Osteocyte (in vitro differentiated cells): ENCODE measurements at places on chromosomes 2 and 18. TPM values are rescaled to one million over a fixed set of nuclear protein-coding genes. Genes with fewer than 3 reads are reported as not detected.
A peak's percentile ranks its signal among the peaks of the same experiment; 100 is the strongest.

- no peak for DNase-seq
Measured at GRCh38 chr18:12233378-12233777, 20.8 kb upstream of the CIDEA start.

DNA sequence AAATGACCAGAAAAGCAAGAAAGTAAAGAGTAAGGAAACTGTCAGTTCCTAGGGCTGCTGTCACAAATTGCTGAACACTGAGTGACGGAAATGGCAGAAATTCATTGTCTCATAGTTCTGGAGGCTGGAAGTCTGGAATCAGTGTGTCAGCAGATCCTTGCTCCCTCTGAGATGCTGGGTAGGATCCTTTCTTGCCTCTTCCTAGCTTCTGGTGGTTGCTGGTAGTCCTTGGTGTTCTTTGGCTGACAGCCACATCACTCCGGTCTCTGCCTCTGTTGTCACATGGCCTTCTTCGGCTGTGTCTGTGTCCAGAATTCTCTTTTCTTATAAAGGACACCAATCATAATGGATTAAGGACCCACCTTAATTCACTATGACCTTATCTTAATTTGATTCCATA, 21.9 kb downstream of the PLEKHB2 start:
- no peak for DNase-seq

DNA sequence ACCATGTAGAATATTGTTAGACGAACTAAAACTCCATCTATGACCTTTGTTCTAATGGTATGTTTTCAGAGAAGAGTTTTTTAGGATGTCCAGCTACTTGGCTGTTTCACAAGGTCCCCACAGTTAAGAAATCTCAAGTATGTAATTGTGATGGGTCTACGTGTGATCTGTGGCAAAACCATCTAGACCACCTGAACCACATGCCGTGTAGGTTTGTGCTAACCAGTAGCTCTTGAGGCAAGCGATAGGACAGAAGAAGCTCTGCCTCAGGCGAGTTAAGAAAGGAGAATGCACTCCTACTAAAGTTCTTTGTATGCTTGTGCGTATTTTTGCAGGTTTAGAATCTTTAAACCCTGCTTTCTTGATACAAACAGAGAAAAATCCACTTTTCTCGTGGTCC, 13.2 kb downstream of the ZCCHC2 start:
- no peak for DNase-seq

DNA sequence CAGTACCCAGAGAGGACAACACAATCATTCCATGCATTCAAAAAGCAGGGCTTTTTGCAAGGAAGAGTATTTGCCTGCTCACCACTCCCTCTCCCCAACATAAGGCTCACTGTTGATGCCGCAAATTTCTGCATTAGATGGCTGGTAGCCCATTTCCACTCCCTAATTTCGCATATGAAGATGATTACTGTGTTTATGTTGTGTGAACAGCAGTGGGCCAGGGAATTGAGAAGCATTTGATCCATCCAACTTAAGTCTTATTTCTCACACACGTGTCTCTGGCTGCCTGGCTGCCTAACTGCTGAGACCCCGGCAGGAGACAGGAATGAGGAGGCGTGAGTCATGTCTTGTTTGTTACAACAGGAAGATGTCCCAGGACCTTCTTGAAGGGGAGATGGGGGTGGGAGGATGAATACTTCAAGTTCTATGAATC, 294.1 kb downstream of the ALK start:
- DNase-seq: no peak

The SMARCAL1 gene
- 23.6 and 25.2 TPM in 2 replicates for total RNA-seq

The CRYGD gene
- not detected in 2 replicates for total RNA-seq

DNA sequence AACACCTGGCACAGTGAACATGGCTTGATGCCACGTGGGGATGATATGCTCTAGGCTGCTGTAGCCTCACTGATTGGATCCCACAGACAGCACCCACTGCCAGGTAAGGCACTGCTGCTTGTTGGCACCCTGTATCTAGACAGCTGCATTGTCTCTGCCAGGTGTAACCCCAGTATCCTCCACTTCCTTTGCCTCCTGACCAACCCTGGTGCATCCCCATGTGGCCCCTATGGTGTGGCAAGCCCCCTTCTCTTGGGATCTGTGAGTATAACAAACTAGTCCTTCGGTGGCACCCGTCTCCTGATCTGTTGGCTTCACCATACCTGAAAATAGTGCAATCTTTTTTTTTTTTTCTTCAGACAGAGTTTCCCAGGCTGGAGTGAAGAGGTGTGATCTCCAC, 11.1 kb downstream of the TEX51 start:
- DNase-seq: peak; percentile 51

DNA sequence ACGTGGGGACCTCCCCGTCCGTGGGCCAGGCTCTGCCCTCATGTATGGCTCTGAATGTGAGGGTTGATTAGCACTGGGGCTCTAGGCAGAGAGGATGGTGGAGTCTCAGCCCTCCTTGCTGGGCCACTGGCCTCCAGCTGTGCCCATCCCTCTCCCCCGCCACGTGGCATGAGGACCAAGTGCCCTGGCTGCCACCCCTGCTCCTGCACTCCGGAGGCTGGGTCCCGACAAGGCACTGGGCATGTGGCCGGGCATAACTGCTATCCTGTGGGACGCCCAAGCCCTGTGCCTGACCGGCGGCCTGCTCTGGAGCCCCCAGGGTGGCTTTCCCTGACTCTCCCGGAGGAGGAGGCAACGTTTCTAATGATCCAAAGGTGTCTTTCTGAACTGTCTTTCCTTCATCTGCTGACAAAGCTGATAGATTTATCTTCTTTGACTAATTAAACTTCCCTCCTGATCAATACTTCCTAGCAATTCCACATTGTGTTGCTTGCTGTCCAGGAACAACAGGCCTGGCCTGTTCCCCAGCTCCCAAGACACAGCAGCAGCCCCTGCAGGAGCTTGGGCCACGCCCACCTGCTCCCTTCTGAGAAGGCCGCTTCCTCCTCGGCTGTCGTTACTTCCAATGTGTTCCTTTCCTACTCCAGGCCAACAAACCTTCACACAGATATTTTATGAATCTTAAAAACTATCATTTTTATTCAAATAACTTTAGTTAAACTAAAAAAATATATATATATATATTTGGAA, 132.0 kb downstream of the SNTG2 start:
- no peak for DNase-seq

GRCh38 chr2:137946227-137946626, 18.0 kb upstream of the HNMT start:
- DNase-seq: no peak

- no peak for DNase-seq
Measured at GRCh38 chr2:217568289-217568971, 434.4 kb downstream of the TNS1 start.

The RGPD4 gene
- 0.05 and 0.18 TPM in 2 replicates for total RNA-seq

GRCh38 chr2:99543247-99543646, 53.4 kb upstream of the REV1 start:
- DNase-seq: no peak

GRCh38 chr2:237222601-237223041, 136.9 kb downstream of the COPS8 start:
- DNase-seq: peak; percentile 46

DNA sequence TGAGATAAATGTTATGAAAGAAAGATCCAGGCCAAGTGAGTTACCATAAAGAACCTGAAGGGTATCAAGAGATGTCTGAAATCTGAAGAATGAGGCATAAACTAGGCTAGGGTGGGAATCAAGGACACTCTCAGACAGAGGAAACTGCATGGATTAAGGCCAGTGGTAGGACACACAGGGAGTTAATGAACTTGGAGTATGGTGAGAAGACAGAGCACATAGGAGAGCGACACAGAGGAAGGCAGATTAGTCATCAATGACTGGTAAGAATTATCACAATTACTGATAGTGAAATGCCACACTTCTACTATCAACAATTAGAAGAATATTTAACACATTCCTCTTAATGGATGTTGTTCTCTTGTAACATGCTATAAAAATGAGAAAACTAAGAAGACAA, 76.9 kb downstream of the TTC21B start:
- no peak for DNase-seq

The TPO gene
- not detected in 2 replicates for total RNA-seq

The TSGA10 gene
- 3.1 and 3.6 TPM in 2 replicates for total RNA-seq

DNA sequence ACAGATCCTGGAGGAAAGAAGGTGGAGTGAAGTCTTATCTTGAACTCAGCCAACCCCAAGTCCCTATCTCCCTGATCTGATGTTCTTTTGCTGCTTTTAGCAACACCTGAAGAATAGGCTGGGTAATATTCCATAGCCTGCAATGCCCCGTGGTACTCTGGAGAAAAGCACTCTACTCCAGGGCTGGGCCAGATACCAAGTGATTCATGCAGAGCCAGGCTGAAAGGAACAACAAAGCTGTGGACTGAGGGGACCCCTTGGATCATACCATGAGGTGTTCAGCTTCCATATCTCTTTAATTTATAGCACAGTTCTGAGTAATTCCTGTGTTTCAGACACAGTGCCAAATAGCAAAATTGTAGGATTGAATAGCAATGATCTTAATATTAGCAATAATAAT, 130.6 kb downstream of the NXPH2 start:
- DNase-seq: no peak

The IAH1 gene
- total RNA-seq: 68.7 and 71.6 TPM in 2 replicates

DNA sequence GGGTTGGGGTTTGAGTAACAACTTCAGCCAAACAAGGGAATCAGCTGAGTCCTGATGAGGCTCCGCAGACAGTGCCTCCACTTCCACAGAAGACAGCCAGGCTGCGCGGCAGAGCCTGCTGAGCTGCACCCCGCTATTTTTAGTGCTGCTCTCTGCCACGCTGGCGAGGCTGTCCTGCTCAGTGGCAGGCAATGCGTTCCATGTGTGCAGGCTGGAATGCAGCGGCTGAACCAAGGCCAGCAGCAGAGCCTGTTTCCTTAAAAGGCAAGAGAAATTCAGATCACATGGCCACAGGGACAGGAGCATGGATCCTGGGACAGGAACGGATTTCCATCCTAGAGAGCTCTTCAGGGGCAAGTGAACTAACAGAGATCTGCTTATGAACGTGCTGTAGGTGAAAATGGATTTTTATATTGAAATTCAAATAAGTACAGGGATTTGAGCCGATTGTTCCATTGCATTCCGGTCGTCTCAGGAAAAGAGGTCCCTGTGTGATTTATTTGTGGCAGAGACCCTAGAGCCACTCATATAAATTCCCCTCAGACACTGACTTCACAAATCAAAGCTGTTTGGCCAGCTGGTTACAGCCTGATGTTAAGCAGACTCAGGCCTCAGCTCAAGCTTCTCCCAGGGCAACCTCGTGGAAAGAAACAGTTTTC, 98.7 kb downstream of the COL6A3 start:
- DNase-seq: peak; percentile 92

DNA sequence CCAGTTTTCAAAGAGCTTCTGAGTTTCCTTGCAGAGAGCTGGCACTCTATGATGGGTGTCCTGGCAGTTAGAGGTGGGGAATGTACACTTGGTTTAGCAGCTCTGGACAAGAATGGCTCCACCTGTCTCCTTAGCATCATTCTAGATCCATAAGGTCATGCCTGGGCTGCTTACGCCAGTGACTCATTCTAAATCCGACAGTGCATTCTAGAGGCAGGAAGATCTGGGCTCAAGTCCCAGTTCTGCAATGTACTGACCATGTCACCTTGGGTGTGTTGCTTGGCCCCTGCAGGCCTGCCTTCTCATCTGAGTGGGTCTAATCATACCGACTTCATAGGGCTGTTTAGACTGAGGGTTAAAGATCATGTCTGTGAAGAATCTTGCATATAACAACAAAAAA, 46.5 kb downstream of the PTGR3 start:
- peak; percentile 23 for DNase-seq

The ACTG2 gene
- total RNA-seq: 190 and 191 TPM in 2 replicates

DNA sequence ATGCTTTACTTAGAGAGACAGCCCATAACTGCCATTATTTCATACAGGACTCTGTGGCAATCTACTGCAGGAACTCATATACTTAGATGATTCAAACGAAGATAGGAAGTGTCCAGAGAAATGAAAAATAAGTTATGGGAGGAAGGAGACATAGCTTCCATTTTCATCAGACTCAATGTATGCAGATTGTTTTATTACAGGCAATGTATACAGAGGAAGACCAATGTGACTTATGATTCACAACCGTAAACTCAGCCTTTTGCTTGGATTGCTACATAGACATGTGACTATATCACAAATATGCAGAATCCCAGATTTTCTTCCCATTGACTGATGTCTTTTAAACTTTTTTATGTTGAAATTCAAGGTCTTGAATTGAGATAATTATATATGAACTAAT, 793.4 kb downstream of the SATB2 start:
- no peak for DNase-seq
